ENCODE measurements at places on chromosomes 6 and 20.

DNA sequence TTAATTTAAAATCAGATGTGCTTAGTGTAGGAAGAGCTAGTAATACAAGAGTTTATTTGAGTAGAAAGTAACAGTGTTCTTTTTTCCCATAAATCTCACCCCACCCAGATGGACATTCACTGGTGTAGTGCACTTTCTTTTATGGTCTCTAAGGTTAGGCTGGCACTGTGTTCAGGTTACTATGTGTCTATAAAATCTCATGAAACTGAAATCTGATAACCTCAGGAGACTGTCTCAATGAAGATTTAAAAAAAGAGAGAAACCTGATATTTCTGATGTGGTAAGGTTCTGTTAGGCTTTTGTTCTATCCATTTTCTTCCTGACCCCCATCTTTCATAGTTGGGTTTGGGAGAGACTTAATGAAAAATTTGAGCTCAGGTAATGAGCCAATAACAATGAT lies 101.2 kb upstream of the CLVS2 start:
- no peak for DNase-seq

DNA sequence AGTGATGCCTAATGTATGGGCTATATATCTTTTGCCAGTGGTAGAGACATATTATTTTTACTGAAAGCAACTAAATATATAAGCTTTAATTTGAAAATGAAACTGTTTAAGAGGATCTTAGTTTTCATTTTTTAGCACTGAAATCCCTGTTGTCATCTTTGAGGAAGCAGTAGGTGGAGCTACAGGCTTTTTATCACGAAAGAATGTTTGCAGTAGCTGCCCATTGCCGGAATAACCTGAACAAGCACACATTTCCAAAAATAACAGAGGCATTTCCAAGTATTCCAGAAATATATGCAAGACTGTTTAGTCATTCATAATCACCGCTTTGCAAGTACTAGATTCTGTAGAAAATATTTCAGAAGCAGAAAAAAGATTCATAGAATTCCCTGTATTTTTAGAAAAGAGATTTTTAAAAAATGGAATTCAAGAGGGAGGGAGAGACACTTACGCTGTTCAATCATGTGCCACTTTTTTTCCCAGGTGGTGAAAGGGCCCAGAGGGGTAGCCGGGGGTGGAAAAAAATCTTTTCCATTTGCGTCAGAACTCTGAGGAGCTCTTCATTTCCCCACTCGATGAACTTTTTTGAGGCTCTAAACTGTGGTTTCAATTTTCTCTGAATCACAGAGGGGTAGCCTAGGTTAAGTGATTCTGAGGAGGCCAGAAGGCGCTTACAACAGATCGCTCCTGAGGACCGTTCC lies 142.5 kb upstream of the FERMT1 start:
- no peak for DNase-seq

GRCh38 chr6:19714434-19715166 lies 122.6 kb upstream of the ID4 start:
- no peak for DNase-seq

GRCh38 chr20:32165836-32166545 lies 41.6 kb downstream of the PLAGL2 start:
- no peak for DNase-seq

DNA sequence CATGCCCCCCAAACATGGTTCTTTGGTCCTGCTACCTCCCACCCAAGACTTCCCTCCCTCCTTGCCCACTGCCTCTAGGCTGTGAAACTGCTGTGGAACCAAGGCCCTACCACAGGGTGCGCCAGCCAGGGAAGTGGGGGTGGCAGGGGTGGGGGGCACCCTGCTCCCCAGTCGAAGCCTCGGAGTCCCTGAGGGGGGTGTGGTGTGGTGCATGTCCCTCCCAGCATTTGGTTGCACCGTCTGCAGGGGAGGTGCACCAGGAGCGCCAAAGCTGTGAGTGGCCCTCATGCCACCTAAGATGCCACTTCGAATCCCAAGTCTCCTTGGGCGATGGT lies 1.8 kb downstream of the RGS19 start:
- no peak for DNase-seq

DNA sequence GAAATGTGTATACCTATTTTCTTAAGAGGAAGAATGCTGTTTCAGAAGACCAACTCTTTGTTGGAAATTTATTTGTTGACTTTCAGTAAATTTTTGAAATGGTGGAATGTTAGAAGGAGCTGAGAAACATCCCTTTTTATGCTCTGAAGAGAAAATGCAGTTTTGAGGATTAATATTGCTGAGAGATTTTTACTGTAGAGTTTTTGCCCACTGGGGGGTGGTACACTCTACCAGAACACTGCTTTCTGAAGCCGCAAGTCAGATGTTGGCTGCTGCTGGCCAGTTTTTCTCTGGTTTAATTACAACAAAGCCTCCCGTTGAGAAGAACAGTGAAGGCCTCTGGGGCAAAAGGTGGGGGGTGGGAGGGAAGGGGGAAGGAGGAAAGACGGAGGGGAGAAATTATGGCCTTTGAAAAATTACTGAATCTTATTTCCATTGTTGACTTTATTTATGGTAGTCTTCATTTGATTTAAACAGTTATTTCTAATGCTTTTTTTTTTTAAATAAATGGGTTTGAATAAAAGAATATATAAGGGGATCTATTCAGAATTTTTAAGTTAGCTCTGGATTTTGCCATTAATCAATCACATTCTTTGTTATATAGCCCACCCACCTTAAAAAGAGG lies 3.0 kb downstream of the FLRT3 start:
- no peak for DNase-seq

DNA sequence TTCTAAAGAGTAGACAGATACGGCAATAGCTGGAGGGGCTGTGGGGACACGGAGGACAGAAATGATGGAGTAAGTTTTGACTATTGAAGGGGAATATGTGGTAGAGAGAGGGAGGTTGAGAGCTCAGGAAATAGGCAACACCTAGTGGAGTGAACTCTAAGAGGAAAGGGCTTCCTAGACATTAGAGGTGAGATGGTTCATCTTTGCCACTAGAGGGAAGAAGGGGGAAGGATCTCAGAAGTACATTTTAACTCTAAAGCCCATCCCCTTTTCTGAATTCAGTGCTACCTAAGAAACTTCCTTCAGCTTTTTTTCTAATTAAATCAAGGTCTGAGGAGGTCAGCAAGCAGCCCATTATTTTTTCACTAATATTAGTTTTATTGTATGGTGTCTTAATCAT lies 689.4 kb upstream of the MAP3K7 start:
- no peak for DNase-seq

- DNase-seq = no peak
Observed at GRCh38 chr6:101429270-101429669, 35.8 kb downstream of the GRIK2 start.

- DNase-seq = no peak
Observed at GRCh38 chr20:63150391-63150898, 65.5 kb downstream of the YTHDF1 start.

DNA sequence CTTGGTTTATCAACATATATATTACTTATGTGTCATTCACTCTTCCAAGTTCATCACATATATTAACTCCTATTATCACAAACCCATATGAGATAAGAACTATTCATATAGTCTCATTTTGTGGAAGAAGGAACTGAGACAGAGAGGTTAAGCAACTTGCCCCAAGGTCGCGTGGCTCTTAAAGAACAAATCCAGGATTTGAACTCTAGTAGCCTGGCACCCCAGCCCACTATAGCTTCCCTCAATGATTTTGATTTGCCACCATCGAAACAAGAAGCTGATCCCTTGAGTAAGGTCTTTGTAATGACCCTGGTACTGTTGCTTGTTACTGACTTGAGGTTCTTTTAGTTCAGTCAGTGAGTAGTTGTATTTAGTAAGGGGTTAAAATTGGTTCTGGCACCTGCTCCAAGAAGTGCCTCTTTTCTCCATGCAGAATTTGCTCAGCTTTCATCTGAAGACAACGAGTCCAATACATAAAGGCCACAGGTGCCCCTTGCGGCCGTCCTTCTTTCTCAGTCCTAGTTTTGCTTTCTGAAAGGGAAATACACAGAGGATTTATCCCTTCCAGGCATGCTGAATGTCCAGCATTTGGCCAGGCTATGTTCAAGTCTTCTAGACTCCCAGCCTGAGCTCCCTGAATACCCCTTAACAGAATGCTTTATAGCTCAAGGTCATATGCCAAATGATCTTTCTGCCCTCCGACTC lies 253.0 kb downstream of the TBC1D7 start:
- no peak for DNase-seq
